Upper lobe of right lung (tissue), 1 donor: ENCODE measurements at places on chromosomes 5 and 9.

DNA sequence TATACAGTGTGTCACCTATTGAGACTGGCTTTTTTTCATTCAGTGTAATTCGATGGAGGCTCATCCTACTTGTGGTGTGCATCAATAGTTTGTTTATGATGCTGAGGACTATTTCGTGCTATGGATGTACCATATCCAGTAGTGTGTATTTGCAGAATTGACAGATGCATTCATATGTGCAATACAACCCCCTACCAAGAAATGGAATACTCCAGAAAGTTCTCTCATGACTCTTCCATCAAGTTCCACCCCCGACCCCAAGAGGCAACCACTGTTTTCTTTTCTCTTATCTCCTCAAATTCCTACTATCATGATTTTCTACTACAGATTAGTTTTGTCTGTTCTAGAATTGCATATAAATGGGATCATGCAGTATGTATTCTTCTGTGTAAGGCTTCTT, 21.9 kb downstream of the FBXO10 start:
- DNase-seq: no peak

GRCh38 chr5:150159741-150160179, 4.1 kb upstream of the PDGFRB start:
- no peak for DNase-seq

- no peak for DNase-seq
Measured at GRCh38 chr9:131813116-131813515, 73.2 kb upstream of the RAPGEF1 start.

DNA sequence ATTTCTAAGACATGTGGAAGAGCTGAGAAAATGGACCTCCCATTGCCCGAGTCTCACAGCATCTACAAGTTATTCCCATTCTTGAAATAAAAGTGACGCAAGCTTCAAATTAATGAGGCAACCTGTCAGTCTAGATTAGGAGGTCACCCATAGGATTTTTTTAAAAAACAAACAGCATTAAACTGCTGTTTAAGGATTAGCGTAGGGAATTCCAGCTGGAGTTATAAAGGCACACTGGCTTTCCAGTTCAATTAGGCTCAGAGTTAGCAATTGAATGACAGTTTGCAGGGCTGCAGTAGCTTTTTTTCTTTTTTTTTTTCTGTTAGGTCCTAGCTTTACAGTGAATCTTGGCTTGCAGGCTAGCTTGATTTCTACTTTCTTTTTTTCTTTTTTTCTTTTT, 16.2 kb downstream of the PRKACG start:
- no peak for DNase-seq

- DNase-seq: no peak
Measured at GRCh38 chr9:101629636-101630035, 34.9 kb upstream of the PPP3R2 start.

DNA sequence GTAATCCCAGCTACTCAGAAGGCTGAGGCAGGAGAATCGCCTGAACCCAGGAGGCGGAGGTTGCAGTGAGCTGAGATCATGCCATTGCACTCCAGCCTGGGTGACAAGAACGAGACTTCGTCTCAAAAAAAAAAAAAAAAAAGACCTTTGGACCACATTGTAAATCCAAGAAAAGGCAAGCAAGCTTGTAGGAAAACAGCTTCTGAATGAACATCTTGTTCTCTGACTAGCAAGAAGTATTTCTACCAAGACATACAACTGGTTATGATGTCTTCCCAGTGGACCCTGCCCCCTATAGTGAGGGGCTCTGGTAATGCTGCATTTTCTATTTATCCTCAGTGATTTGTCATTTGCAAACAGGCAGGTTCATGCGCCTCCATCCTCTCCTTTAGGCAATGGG, 4.5 kb upstream of the EIF4EBP3 start:
- no peak for DNase-seq

- no peak for DNase-seq
Measured at GRCh38 chr5:98755406-98755805, 18.1 kb upstream of the RGMB start.

- DNase-seq: no peak
Measured at GRCh38 chr5:30561771-30562170, 631.7 kb upstream of the CDH6 start.

DNA sequence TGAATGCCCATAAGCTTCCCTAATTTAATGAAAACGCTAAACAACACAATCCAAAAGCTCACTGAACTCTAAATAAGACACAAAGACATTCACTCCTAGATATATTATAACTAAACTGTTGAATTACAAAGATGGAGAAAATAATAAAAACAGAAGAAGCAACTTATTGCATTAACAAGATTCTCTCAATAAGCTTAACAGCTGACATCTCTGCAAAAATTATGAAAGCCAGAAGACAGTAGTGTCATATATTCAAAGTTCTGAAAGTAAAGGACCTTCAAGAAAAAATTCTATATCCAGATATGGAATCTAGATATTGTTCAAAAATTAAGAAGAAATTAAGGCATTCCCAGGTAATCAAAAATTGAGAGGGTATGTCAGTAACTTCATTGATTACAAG, 957.8 kb upstream of the TYRP1 start:
- no peak for DNase-seq

GRCh38 chr5:107676702-107677101, 6.0 kb upstream of the EFNA5 start:
- no peak for DNase-seq

DNA sequence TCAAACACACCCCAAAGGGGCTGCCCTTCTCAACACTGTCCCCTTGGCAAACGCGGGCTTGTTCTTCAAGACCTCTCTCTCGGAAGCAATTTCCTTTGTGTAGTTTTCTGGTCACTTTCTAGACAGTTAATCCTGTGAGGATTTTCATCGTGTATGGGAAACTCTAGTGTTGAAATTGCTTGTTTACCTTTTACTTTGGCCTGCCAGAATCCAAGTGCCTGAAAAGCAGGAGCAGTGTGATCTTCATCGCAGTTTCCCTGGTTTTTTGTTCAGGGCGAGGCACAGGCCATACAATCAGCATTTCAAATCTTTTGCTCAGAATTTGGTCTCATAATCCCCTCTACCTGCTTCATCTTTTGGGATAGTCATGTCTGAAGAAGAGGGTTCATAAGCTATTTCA, 115.7 kb upstream of the C9orf72 start:
- no peak for DNase-seq
